CD8-positive, alpha-beta T cell (primary cell): ENCODE measurements at places on chromosomes 13 and 19.

DNA sequence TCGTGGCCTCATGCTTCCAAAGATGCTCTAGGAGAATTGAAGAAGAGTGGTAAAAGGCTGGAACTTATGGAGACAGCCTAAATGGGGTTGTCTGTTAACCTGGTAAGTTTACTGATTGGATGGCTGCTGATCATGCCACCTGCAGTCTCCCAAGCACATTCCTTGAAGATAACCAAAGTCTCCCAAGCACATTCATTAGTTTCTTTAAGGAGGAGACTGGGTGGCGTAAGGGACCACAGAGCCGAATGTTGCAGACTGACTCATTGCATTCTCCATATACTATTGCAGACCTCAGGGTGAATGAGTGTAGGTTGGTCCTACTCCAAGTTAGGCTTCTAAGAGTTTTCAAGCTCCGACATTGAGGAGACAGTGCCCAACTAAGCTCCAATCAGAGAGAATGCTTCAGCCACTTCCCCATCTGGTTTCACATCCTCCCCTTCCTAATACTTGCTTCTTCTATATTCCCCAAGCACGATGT lies at the start of gene IGFL3:
IGFL3 (minus strand) TSS at position 51 of the 478 bp plus-strand sequence; CDS start at position 12, 39 bp downstream.
- no peak for DNase-seq

DNA sequence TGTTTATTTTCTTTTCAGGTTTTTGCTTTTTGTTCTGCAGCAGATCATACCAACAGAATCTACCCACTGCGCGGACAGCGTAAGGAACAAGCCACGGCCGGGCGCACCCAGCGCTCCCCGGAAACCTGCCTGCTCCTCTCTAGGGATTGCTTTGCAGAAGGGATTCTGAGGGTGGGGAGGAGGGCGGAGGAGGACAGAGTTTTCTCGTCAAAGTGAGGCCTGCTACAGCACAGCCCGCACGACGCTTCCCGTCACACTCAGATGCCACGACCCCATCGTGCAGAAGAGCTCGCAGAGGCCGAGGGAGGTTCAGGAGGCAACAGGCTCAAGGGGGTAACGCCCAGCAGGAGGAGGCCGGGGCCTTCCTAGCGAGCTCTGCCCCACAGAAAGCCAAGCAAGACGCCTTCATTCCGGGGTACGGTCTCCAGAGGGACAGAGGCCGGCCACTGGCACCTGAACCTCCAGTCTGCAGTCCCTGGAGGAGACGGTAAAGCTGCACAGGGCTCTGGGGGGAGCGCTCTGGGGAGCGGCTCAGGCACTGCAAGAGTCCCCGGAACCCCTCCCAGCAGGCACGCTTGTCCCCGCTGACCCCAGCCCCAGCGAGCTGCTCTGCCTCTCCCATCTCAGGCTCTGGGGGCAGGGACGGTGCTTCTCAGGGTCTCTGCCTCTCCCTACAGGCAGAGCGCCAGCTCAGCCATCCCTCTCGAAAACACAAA lies 6.9 kb downstream of the REXO1 start:
- DNase-seq: no peak

DNA sequence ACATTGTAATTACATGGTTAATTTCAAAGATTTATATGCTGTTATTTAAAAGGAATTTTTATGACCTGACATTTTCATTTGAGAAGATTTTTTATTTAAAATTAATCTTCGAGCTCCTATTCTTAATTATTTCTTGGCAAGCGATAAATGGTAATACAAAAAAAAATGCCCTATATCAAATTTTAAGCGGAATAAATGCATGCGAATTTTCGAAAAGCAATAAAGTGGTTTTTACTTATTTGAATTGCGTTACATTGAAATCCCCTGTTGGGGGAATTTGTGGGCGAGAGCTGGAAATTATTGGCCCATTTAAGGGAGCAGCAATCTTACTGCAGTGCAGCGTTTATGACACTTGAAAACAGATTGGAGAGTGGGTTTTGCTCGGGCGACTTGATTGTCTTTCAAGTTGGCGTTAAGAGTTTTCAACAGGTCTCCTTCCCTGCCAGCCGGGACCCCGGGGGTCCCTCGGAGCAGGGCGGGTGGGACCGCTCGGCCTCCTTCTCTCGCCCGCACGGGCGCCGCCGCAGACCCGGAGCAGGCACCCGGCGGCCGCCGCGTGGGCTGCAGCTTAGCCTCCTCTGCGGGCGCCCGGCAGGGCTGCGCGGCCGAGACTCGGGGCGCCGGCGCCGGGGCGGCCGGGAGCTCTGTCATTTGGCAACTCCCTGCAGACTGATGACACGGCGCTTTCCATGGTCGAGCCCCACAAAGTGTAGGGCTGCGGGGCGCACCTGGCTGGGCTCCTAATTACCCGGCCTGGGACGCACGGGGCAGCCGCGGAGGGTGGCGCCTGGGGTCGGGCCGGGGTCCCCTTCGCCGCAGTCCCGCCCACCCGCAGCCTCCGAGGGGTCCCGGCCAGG lies 255.1 kb upstream of the SOX21 start:
- DNase-seq: no peak

GRCh38 chr13:28753208-28753892 lies 34.6 kb upstream of the SLC46A3 start:
- no peak for DNase-seq

GRCh38 chr13:45823583-45823982 lies 28.0 kb downstream of the SIAH3 start:
- DNase-seq: no peak

DNA sequence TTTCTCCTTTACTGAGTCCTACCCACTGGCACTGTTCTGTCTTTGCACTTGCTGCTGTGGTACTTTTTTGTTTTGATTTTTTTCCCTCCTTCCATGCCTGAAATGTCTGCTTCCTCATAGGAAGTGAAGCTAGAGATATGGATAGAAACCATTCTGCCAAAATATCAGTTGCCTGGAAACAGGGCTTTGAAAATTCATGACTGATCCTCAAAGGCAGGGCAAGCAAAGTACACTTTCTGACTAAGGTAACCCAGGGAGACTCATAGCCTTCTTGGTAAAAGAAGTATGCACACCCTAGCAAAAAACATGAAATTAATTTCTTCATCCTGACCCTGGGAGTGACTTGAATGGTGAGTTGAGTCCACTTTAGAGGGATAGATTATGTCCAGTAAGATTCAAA lies 329.8 kb downstream of the MYO16 start:
- no peak for DNase-seq

DNA sequence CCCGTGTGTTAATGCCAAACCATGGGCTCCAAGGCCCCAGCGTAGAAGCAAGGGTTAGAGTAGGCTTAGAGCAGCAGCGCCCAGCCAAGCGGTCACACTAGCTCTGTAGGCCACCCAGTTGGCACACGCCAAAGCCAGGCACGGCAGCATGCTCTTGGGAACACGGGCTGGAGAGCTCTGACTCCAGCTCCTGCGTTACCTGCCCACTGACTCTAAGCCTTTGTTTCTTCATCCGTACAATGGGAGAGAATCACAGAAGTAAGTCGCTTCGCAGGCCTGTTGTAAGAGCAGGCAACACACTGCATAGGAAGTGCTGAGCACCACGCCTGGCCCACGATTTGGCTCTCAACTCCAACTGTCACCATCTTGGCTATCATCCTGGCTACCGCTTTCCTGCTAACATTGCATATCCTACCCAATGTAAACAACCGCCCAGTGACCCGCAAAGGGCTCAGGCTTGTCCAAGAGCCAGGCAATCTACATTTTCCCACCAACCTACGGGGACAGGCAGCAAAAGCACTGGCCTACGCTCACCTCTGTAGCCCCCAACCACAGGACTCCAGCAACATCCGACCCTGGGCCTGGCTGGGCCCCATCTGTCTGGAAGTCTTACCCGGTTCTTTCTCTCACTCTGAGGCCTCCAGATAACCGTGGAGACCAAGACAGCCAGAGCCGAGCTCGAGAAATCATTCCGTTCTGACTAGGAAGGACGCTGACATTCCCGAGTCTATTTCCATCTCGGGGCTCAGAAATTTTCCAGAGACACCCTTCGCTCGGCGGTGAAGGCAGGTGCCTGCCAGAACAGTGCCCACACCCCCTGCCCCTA lies 91.5 kb upstream of the ZNF507 start:
- no peak for DNase-seq

DNA sequence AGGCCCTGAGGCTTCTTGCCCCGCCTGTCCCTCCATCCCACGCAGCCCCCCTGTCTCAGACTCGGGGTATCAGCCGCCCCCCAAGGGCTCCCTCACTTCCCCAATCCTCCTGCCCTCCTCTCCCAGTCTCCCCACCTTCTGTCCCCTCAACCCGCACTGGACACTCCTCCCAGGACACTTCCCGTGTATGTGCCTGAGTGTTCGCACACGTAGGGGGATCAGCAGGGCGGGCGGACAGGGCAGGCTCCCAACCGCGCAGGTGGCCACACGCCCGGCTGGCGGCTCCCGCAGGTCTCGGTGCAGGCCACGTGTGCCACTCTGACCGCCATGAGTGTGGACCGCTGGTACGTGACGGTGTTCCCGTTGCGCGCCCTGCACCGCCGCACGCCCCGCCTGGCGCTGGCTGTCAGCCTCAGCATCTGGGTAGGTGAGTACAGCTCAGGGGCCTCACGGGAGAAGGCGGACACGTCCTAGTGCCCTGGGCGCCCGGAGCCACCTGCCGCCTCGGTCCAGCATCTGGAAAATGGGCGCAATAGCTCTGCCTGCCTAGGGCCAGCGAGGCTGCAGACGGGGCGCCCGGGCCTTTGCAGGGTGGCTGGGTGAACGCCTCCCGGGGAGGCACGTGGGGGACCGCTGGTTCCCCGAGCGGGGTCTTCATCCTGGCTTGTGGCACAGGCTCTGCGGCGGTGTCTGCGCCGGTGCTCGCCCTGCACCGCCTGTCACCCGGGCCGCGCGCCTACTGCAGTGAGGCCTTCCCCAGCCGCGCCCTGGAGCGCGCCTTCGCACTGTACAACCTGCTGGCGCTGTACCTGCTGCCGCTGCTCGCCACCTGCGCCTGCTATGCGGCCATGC lies 2.3 kb downstream of the KISS1R start:
- DNase-seq: no peak

- no peak for DNase-seq
Measured at GRCh38 chr13:80083853-80084676, 256.9 kb downstream of the SPRY2 start.

- DNase-seq: peak; percentile 31
Measured at GRCh38 chr13:59318320-59318930, 845.3 kb downstream of the DIAPH3 start.

GRCh38 chr13:79392882-79393563 lies 13.0 kb downstream of the RBM26 start:
- peak; percentile 11 for DNase-seq

DNA sequence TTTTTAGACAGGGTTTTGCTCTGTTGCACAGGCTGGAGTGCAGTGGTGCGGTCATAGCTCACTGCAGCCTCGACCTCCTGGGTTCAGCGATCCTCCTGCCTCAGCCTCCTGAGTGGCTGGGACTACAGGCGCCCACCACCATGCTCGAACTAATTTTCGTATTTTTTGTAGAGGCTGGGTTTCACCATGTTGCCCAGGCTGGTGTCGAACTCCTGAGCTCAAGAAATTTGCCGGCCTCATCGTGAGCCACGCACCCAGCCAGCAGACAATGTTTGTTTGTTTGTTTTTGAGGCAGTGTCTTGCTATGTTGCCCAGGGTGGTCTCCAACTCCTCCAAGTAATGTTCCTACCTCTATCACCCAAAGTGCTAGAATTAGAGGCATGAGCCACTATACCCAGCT lies 879 bp upstream of the COX7A1 start:
- no peak for DNase-seq

DNA sequence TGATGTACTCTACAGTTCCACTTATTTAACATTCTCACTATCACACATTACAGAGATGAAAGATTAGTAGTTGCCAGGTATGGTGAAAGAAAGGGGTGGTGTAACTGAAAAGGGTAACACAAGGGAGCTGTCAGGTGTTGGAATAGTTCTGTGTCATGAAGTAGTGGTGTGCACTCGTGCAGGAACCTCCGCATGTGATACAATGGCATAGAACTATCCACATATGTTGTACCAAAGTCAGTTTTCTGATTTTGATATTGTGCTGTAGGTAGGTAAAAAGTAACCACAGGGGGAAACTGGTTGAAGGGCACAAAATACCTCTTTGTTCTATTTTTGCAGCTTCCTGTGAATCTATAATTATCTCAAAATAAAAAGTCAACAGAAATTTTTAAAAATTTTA lies 24.4 kb upstream of the RPL21 start:
- peak; percentile 16 for DNase-seq

- no peak for DNase-seq
Measured at GRCh38 chr19:45424191-45425058, 708 bp upstream of the ERCC1 start.

- no peak for DNase-seq
Measured at GRCh38 chr19:33775731-33776487, 20.8 kb upstream of the KCTD15 start.

DNA sequence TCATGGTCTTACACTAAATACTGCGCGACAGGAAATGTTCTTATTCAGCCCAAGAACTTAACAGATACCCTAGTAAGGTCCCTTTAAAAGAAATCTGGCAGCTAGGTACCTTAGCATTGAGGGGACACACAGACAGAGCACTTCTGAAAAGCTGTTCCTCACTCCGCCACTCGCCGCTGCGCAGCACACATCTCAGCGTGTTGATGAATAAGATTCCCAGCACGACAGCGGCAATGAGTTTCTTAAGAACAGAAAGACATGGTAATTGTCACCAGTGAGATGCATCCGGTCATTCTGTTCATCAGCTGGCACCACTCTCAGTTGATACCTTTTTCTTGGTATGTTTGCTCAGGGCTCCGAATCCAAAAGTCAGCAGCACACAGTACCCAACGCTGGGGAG lies 39.9 kb downstream of the TMTC4 start:
- no peak for DNase-seq

- peak; percentile 46 for DNase-seq
Measured at GRCh38 chr19:4866595-4867424, 657 bp downstream of the PLIN3 start.

- no peak for DNase-seq
Measured at GRCh38 chr19:40312533-40312932, 27.4 kb upstream of the AKT2 start.

GRCh38 chr19:30479231-30479630 lies 107.0 kb downstream of the ZNF536 start:
- no peak for DNase-seq

DNA sequence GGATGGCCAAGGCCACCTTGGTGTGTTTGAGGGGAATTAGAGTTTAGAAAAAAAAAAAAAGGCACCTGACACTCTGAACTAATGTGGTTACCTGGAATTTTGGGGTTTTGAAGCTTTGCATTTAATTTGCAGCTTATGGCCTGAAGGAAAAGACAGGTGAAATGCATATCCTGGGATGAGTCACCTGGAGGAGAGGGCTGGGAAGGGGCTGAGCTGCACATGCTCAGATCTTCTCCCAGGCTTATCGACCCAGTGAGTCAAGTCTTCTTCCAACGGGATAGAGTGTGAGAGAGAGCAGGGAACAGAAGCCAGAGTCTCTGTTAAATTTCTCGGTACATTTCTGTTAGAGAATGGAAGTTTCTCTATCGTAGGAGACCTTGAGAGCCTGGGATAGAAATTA lies 29.7 kb upstream of the ALOX5AP start:
- no peak for DNase-seq

DNA sequence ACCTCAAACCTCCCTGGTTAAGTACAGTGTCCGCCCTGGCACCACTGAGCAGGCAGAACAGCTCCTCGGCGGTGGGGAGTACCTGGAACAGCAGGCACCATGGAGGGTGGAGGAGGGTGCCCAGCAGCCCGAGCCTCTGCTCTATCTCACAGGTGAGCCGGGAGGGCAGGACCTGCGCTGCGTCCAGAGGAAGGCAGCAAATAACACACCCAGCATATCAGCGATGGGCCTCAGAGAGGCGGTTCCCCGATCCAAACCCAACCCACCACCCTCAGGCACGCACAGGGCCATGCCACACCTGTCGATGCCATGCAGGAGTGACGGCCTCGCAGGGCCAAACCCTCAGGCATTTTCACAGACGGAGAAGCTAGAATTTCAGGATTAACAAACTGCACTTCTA lies 11.8 kb downstream of the PEPD start:
- DNase-seq: no peak
